ENCODE measurements at places on chromosomes 4 and X.

DNA sequence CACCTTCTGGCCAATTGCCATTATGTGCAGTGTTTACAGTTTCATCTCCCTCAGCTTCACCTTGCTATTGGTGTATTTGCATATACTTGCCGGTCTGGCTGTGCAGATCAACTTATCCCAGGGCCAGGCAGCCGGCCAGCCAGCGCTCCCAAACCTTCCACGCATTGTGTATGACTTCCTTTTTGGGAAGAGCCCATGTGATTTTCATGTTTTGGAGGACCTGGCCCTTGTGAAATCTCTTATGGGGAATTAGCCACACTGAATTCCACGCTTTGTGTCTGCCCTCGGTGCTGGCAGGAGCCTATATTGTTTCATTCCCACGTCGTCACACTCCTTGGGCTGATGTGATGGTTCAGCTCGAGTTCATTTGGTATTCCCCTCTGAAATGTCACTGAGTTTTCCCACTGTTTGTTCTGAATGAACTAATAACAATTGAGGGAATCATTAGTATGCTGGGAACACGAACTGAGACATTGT is 6.0 kb upstream of the PDLIM3 start:
- no peak for DNase-seq

GRCh38 chr4:185426960-185427688 is 1.4 kb upstream of the UFSP2 start:
- DNase-seq: no peak

GRCh38 chr4:169492436-169493163 is 119.8 kb downstream of the NEK1 start:
- DNase-seq: no peak

DNA sequence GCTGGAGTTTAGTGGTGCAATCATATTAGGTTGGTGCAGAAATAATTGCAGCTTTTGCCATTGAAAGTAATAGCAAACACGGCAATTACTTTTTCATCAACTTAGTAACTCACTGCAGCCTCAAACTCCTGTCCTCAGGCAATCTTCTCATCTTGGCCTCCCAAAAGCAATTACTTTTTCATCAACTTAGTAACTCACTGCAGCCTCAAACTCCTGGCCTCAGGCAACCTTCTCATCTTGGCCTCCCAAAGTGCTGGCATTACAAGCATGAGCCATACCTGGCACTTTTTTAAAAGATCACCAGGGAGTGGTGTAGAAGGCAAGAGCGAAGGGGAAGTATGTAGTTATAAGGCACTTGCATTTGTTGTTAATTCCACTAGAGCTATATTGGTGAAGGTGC is 491.1 kb upstream of the ADGRL3 start:
- no peak for DNase-seq

Data from NCI-H187 (cell line).